ENCODE measurements at places on chromosomes 1 and 21.

GRCh38 chr1:178937695-178938094, 66.8 kb upstream of the ANGPTL1 start:
- no peak for DNase-seq

GRCh38 chr1:44239331-44239960, 26.2 kb downstream of the DMAP1 start:
- no peak for DNase-seq

DNA sequence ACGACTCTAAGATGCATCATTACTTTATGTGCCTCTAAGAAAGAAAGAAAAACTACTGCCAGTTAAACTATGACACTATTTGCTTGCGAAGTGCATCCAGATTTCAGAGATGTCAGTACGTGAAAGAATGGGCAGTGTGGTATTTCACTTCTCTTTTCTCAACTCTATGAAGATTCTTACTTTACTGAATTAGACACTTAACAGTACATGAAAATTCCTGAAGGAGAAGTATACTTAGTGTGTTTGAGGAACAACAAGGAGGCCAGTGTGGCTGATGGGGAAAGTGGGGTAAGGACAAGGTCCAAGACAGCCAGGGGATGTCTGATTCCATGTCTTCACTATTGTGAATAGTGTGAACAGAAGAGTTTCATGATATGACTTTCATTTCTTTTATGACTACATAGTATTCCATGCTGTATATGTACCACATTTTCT, 53.9 kb upstream of the HSD17B7 start:
- DNase-seq, result no peak

DNA sequence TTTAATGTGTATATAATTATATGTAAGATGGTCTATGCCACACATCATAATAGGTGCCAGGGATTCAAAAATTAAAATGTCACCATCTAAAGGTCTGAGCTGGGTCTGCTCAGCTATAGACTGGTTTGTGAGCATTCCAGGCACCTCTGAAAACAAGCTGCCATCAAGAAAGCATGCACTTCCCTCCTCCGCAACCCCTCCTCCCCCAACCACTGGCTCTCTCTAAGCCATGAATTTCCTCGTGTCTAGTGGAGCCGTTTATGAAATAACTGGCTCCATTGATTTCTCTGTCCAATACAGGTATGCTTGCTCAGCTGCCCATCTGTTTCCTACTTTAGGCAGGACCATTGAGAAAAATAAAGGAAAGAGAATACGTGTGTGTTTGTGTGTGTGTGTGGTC, 522.6 kb upstream of the PLXNA2 start:
- DNase-seq, result no peak

DNA sequence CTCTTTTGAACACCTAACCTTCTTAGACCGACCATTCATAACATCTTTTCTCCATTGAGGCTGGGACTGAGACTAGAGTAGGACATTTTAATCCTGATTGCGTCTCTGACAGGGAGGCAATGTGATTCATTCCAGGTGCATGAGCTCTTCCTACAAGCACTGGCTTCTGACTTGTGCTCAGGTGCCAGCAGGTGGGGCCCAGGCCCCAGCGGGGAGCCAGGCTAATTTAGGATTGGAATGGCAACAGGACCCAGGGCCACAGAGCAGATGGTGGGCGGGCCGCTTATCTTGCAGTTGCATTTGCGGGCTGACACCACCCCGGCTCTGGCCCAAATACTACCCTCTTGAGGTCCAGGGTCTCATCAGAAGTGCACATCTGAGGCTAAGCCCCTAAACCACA, 4.1 kb downstream of the GPA33 start:
- DNase-seq, result no peak

GRCh38 chr1:175095978-175096607, 28.5 kb downstream of the TNN start:
- no peak for DNase-seq

DNA sequence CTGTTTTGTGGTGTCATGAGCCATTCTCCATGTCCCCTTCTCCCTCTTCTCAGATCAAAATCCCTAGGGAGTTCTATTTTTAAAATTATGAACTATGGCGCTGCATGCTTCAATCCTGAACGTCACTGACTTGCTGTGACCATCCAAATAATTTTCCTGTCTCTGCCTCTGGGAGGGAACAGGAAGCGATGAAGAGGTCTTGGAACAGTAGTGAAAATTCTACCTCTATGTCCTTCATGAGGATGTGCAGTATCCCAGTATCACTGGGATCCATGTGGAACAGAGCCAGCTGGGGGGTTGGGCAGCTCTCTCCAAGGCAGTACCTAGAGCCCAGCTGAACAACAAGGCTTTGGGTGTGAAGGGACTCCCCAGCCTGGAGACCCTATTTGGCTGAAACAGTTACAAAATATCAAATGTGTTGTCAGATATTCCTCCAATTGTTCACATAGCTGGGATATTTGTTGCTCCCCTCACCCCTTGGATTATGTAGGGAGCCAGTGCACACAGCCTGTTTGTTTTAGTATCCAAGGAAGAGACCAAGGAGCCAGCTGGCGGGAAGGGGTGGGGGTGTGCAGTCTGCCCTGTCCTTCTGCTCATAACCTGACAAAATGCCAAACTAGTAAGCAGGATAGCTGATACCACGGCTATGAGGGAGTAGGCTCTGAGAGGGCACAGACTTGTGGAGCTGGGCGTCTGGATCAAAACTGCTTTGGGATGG, 7.6 kb downstream of the DCLRE1B start:
- no peak for DNase-seq

DNA sequence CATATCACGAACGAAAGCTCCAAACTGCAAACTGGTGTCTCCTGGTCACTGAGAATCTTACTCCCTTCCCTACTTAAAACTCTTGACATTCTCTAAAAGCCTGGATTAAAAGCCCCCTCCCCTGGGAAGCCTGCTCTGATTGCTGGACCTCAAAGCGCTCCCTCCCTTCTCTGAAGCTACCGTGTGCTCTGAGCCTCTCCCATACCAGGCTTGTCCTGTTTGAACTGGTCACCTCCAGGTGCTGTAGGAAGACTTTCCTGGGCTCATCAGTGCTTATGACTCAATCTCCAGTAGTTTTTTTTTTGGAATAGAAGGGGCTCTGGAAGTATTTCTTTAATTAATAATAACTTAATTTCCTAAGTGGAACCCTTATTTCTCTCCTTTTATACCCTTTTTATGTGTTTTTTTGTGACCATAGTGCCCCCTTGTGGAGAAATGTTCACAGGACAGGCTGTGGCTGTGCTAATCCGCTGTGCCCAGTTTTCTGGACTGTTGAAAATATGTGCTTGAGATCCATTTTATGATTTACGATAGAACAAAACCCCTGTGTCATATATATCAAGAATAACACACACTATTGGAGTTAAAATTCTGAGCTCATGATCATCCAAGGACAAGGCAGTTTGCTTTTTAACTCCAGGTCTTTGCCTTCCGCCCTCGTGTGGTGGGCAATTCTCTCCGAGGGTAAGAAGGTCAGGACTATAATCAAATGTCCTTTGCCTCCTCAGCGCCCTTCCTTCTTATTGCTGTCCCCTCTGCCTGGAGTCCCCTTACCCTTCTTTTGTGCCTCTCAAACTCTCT, 16.9 kb downstream of the MTARC1 start:
- DNase-seq, result peak; percentile 24

- DNase-seq, result no peak
Measured at GRCh38 chr1:41537251-41537650, 52.8 kb upstream of the EDN2 start.

- no peak for DNase-seq
Measured at GRCh38 chr1:174791863-174792262, 207.9 kb upstream of the CACYBP start.

DNA sequence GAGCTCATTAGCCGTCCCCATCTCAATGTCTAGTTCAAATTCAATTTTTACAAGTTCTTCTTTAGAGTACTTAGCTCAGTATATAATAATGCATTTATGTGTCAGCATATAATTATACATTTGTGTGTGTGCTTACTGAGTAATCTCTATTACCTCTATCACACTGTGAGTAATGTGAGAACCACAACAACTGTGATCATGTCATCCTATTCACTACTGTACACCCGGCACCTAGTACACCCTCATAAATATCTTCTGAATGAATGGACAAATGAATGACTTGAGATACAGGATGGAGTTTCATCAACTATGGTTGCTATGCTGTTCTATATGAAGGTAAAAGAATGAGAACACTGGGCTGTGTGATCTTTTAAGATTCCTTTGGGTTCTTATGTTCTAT, 124.0 kb downstream of the GPATCH2 start:
- no peak for DNase-seq

- DNase-seq, result no peak
Measured at GRCh38 chr1:116465845-116466685, 93.0 kb downstream of the ATP1A1 start.

- no peak for DNase-seq
Measured at GRCh38 chr21:41960386-41960785, 6.6 kb upstream of the C2CD2 start.

GRCh38 chr21:10464975-10465374, 56.4 kb upstream of the TPTE start:
- DNase-seq, result no peak

DNA sequence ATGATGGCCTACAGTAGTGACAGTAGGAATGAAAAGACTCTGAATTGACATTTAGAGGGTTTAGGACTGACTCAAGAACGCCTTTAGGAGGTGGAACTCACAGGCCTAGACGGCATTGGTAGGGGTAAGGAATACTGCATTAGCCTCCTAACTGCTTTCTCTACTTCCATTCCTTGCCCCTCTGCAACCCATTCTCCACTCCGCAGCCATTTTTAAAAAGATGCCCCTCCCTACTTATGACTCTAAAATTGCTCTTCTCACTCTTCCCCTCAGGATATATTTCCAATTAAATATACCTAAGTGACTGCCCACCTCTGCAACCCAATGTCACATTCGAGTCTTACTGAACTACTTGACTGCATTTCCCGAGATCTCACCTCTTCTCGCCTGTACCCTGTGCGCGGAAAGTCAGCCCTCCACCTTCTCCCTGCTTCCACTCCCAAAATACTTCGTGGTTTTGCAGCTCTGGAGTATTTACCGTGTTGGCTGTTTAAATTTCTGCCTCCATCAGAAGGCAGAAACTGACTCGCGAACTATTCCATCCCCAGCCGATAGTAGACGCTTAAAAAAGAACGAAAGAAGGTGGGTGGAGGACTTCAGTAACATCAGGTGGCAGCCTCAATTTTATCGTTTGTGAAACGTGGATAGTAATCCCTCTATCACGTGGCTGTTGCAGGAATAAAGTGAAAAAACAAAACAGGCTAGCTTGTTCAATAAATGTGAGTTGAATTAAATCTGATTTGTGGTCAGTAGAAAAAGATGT, 1.1 kb upstream of the YBX1 start:
- DNase-seq, result peak; percentile 33

- DNase-seq, result no peak
Measured at GRCh38 chr1:196152086-196152485, 456.2 kb downstream of the KCNT2 start.

- DNase-seq, result no peak
Measured at GRCh38 chr1:6867729-6868659, 82.7 kb downstream of the CAMTA1 start.

GRCh38 chr1:44625348-44625747, 48.9 kb downstream of the TMEM53 start:
- no peak for DNase-seq

DNA sequence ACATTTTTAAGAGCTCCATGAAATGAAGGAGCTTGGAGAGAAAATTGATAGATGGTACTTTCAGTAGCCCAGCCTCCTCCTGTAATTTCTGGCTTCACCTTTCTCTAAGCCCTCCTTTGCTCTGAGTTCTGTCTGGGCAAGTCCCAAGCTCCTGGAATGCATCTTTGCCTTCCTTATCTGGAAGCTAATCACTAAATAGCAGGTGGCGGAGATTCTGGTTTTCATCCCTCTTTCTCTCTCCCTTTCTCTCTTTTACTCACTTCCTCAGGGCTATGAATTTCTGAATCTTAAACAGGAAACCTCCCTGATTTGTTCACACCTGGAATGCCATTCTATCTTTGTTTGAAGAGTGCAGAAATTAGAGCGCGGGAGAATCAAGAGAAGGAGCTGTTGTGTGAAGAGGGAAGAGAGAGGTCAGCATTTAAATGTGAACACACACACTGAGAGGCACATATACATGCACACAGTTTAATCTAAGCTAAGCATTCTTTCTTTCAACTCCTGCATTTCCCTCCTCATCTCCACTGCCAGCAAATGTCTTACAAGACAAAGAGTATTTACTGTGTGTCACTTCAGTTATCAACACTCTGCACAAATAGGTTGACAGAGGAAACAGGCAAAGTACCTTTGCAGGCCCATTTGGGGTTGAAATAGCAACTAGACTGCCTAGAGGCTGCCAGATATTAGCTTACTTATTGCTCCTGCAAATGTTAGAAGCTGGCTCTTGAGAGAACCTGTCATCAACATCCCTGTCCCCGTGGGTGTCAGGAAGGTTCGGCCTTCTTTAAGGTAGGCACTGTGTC, 199.4 kb upstream of the CAMK1G start:
- no peak for DNase-seq

GRCh38 chr21:21028275-21028820, 30.1 kb downstream of the NCAM2 start:
- DNase-seq, result no peak

DNA sequence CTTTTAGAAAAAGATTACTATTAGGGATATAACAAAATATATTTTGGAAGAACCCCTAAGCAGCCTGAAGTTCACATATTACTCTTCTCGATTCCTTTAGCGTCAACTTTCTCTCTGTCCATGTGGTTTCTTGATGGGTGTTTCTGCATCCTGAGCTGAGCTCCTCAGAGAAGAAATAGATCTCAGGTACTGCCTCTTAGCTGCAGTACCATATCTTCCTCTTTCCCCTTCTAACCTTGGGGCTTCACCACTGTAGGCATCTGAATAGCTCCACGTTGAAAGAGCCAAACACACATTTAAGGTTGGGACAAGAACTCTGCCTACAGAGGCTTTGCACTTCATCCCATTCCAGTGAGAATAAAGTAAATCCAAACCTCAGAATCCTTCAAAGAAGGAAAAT, 59.2 kb downstream of the SAMSN1 start:
- DNase-seq, result no peak

- no peak for DNase-seq
Measured at GRCh38 chr1:205532026-205532898, 27.8 kb downstream of the CDK18 start.

DNA sequence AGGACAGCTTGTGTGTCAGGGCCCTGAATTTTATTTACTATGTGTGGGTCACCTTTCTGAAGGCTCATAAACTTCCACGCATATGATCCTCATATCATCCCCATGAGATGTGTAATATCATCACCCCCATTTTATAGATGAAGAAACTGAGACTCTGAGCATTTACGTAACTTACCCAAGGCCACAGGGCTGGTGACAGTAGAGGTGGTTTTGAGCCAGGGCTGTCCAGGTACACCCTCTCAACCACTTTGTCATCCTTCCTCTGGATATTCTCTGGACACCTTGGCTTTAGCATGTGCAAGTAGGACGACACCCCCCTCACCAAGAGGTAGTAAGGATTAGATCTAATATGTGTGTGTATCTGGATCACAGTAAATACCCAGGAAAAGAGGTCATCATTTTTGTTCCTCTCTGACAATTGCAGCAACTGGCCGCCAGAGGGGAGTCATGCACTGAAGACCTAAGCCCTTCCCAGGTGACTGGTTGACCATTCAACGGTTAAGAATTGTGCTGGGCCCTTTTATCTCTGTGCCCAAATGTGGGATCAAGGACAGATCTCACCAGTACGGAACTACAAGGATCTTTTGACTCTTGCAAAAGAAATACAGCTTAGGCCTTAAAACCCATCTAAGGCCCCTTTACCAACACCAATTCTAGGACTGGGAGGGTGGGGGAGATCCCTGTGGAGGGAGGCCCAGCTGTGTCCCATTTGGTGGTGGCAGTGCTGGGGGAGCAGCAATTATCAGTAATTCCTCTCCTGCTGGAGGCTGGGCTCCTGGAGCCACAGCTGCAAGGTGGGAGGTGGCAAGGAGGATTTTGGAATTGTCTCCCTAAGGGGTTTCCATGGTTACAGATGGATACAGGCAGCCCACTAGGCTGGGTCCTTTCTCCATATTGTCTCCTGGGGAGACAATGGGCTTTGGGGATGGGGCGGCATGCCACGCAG, 13.7 kb upstream of the E2F2 start:
- peak; percentile 76 for DNase-seq

Data from CD4-positive, alpha-beta T cell treated with Interleukin-1 beta for 1 hour (primary cell).